Immature natural killer cell (primary cell): ENCODE measurements at places on chromosomes 3 and 15.

GRCh38 chr3:32146746-32147211, 40.4 kb downstream of the GPD1L start:
- no peak for DNase-seq

GRCh38 chr3:51999846-52000245, 4.2 kb upstream of the RPL29 start:
- no peak for DNase-seq

GRCh38 chr3:178233371-178234071, 302.7 kb upstream of the KCNMB2 start:
- DNase-seq: no peak

- DNase-seq: no peak
Observed at GRCh38 chr3:11612515-11613188, 31.1 kb downstream of the VGLL4 start.

DNA sequence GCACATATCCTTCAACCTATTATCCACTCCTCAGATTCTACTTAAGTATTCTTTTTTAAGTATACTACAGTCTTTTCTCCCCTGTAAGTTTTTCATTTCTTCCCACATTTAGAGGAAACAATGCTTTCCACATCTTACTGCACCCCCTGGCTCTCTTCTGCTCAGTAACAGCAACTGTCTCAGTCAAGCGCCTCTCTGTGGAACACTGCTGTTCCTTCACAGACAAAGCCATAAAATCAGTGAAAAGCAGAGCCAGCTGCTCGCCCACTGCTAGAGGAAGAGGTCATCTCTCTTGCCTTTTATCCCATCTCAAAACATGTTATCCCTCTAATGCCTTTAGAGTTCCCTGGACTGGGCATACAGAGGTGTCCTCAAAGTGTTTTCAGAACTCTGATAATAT, 24.8 kb downstream of the SERP1 start:
- no peak for DNase-seq

- DNase-seq: no peak
Observed at GRCh38 chr15:74258456-74259291, 22.5 kb downstream of the CCDC33 start.

- DNase-seq: no peak
Observed at GRCh38 chr15:63246691-63247469, 30.5 kb upstream of the APH1B start.

DNA sequence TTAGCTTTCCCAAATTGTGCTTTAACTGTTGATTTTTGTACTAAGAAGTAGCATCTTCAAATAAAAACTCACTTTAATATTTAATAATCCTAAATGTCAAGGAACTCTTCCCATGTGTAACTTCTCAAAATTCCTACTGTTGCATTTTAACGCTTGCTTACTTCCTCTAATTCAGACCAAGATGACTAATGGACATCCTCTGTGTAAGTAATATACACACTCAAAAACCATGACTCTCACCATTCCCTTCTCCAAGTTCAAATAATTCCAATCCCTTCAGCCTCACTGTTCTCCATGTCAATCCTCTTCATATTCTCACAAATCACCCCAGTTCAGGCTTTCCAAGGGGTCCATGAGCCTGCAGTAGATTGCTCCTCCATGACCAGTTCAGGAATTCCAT, 13.0 kb downstream of the MRPL46 start:
- DNase-seq: no peak

DNA sequence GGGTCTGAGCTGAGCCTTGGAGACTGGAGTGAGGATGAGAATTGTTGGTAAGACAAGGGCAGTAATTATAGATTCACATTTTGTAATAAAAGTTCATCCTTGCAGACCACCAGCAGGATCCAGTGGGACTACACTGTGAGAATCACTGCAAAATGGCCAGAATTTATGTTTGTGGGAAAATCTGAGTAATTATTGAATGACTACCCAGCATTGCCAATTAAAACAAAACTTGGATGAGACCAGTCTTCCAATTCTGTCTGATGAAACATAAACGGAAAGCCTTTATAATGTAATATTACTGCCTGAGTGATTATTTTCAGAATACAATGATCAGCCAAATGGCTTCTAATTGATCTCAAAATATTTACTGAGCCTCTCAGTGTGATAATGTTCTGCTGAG, 323.3 kb upstream of the C2CD4B start:
- DNase-seq: no peak

DNA sequence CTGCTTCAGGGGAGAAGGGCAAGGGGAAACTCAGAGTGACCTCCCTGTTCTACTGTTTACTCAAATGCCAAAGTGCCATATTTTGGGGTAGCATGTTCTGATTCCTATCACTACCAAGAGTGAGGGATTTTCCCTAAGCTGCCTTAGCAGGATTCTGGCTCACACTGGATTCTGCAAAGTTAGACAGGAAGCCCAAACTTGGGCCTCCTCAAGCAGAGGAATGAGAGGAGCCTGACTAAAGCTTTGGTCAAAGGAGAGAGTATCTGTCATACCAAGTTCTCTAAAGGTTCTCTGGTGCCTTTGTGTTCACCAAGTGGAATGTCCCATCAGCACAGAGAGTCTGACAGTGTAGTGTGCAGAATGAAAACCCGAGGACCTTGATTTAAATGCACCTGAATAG, 8.8 kb upstream of the RARB start:
- no peak for DNase-seq

GRCh38 chr3:8979262-8979661, 16.0 kb upstream of the RAD18 start:
- no peak for DNase-seq

GRCh38 chr3:194034346-194035336, 101.3 kb upstream of the HES1 start:
- DNase-seq: no peak

GRCh38 chr3:99434190-99434589, 204.2 kb upstream of the COL8A1 start:
- no peak for DNase-seq

DNA sequence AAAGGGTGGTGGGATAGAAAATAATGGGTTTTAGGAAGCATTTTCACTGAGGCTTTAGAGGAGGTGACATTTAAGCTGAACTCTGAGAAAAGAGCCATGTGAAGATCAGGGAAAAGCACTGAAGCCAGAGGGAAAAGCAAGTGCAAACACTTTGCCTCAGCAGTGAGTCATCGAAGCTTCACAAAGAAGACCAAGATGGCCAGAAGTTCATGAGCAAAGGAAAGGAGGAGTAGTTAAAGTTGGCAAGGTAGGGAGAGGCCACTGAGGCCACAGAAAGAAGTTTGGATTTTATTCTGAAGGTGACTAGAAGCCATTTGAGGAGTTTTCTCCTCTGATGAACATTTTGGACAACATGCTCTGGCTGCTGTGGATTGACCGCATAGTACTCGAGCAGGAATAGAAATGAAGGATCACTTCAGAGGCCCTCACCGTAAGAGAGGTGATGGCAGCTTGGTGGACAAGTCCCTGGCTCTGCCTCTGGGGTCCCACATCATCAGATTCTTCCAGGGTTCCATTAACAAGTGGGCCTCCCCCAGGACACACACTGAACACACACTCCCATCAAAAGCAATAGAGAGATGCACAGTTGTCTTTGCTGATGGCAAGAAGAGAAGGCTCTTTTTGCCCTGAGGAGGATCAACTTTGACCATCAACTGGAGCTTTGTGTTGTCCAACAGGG, 75.5 kb downstream of the TOP2B start:
- DNase-seq: no peak

DNA sequence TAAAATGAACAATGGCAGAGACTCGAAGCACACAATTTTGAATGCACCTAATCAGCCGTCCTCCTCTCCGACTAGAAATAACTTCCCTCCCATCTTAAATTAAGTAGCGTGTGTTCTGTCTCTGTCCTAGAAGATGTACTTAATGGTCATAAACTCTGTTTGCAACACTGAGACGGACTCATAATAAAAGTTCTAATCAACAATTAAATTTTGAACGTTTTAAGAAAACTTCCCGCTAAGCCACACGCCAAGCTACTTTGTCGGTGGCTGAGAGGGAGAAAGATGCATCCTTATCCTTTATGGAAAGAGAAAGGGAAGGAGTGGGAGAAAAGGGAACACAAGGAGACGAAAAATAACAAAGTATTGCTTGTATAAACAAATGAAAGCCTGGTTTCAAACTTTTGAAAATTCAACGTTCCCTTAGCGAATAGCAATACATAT, 989 bp downstream of the GNB4 start:
- no peak for DNase-seq

DNA sequence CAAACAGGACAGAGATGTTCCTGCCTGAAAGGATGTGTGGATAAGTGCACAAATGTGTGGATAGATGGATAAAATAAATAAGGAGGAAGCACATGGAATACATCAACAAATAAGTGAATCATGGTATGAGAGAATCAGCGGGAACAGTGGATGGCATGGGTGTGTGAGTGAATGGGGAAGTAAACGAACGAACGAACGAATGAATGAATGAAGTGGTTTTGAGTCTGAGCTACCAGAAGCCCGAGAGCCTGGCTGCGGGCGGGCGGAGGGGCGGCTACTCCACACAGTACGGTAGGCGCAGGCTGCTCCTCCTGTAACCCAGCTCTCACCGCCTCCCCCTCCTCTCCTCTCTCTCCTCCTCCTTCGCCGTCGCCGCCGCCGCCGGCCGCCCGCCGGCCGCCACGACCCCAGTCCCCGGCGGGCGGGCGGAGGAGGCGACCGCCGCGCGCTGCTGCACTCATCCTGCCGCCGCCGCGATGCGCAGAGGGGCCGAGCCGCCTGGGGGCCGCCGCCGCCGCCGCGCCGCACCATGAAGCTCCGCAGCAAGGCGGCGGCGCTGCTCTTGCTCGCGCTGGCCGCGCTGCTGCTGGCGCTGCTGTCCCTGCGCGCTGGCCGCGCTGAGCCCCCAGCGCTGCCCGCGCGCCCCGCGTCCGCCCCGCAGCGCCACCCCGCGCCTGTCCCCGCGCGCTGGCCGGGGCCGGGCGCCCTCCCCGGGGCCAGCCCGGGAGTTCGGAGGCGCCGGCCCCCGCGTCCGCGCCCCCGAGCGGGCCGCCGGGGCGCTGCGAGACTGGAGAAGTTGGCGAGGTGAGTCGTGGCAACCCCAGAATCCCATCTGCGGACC, at the start of gene GXYLT2:
Gene GXYLT2, plus strand, starts transcription at position 342 of the 841 bp plus-strand sequence. Its CDS starts 188 bp downstream, at position 530.
- DNase-seq: no peak

GRCh38 chr3:12193485-12194165, 34.9 kb upstream of the TIMP4 start:
- no peak for DNase-seq

DNA sequence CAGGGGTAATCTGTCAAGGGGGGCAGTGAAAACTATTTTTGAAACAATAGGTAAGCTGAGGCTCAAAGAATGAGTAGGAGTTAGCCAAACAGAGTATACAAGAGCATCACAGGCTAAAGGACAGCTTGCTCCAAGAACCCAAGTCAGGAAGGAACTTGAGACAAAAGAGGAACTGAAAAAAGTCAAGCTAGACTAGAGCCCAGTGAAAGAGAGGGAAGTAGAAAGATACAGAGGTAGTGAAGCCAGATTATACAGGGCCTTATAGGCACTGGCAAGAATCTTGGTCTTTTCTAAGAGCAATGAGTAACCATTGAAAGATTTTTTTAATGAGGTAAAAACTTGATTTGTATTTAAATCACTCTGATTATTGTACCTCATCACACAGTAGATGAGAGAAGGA, 69.9 kb downstream of the FILIP1L start:
- no peak for DNase-seq

DNA sequence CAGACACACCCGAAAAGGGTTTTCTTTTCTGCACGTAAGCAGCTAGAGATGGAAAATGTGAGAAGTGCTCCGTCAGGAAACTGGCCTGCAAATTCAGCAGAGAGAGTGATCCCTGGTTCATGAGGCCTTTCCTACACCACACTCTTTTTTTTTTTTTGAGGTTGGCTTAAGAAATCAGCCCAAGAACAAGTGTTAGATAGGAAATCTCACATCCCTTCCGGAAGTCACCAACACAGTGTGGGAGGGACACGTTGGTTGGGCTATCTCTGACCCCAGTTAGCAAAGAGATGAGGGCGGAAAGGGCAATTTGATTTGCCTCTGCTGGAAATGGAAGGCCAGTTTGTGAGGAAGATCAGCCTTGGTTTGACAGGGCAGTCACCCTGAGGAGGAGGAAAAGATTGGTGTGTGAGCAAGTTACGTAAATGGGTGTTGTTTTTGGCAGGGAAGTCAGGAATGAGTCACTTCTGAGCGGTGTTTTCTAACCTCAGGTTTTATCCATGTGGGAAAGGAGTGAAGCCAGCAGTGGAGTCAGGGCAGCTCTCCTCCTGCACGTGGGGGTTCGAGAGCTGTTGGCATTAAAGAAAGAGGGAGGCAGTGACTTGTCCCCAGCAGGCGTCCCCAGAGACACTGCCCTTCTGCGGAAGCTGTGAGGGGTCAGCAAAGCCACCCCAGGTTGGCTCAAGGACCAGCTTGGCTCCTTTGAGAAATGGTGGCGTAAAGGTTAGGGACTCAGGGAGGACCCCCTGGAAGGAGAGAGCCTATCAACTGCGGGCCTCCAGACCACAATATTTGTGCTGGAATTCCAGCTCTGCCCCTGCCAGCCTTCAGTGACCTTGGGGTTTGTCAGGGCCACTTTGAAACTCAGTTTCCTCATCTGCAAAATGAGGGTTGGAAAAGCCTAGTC, 237.6 kb upstream of the BHLHE40 start:
- peak; percentile 61 for DNase-seq

- no peak for DNase-seq
Observed at GRCh38 chr3:111035902-111036301, 35.7 kb upstream of the NECTIN3 start.

DNA sequence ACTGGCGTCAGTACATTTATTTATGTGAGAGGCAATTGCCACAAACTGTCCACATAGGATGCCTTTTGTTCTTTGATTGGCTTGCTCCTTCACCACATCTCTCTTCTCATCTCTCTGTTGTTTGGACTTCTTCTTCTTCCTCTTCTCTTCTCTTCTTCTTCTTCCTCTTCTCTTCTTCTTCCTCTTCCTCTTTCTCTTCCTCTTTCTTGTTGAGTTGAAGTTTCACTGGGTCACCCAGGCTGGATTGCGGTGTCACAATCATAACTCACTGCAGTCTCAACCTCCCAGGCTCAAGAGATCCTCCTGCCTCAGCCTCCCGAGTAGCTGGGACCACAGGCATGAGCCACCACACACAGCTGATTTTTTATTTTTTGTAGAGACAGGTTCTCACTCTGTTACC, 67.7 kb upstream of the GSK3B start:
- no peak for DNase-seq

DNA sequence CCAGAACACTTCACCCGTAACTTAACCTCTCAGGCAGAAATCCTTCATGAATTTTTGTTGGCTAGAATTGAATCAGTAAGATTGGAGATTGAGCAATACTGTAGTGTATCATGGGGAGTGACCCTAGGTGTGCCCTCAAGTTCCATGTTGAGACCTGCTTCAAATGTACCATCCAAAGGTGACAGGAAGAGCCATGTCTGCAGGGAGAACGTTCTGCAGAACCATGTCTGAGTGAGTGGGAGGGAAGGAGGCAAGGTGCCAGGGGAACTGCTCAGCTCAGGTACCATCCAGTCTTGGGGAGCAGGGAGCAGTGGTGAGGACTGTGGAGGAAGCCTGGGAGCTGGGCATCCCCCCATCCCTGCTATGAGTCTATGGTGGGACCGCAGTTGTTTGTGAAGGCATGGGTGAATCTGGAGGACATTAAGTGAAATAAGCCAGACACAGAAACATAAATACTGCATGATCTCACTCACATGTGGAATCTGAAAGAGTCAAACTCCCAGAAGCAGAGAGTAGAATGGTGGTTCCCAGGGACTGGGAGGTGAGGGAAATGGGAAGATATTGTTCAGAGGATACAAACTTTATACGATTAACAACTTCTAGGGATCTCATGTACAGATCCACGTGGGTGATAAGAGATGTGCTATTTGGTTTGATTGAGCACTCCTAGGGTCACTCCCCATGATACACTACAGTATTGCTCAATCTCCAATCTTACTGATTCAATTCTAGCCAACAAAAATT, 23.3 kb downstream of the CFAP161 start:
- no peak for DNase-seq

- DNase-seq: no peak
Observed at GRCh38 chr3:17772556-17772955, 30.1 kb upstream of the TBC1D5 start.
